PC-3 (cell line): ENCODE measurements at places on chromosomes 3 and 15. TPM values are rescaled to one million over a fixed set of nuclear protein-coding genes. Genes with fewer than 3 reads are reported as not detected.
A peak's percentile ranks its signal among the peaks of the same experiment; 100 is the strongest.

CKMT1A gene
- 1.7 and 4.4 TPM in 2 replicates for total RNA-seq

- DNase-seq: peak; percentile 88
Measured at GRCh38 chr3:187741403-187742350, 3.6 kb downstream of the BCL6 start.

DNA sequence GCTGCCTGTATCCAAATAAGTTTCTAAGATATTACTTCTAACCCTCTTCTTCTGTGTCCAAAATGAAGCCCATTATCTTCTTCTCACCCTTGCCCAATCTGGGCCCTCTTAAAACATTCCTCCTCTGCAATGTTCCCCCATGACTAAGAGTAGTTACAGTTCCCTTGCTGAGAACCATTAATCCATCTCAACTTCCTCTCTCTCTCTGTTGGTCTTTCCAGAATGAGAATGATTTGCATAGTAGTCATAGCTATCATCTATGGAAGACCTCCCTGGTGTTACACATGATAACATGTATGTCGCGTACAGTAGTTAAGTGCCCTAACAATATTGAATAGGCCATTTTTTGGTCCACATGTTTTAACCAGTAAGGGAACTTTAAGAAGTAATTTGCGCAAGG is 177.9 kb downstream of the ANXA2 start:
- DNase-seq: no peak

DNA sequence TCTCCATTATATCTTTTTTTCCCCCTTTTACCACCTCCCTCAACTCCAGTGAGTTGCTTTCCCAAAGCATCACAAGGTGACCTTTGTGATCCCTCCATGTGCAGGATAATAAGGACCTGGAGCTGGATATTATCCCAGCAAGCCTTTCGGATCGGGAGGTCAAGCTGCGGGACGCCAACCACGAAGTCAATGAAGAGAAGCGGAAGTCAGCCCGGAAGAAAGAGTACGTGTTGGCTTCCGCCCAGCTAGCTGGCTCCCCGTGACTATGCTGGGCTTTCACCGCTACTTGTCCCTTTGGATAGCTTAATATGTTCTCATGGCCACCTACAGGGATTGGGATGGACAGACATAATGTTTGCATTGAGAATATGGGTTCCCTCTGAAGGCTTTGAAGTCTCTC is 273.7 kb upstream of the UMPS start:
- no peak for DNase-seq

- DNase-seq: no peak
Measured at GRCh38 chr15:74782259-74783071, 585 bp downstream of the CSK start.

DNA sequence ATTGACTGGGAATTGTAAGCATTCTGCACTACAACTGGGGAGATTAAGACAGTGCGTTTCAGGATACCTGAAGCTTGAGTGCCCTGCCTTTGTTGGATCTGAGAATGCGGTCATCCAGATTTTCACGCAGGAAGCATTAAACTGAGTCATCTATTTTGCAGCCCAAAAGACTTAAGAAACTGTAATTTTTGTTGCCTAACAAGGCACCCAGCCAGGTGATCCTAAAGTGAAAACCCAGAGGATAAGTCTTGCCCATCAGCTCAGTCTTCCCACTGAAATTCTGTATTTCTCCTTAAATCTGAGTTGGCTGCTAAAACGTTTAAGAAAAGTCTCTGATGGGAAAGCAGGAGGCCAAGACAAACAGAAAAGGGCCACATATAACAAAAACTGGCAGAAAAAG is 242.5 kb upstream of the TMCO5A start:
- peak; percentile 29 for DNase-seq

HRG gene
- total RNA-seq: not detected in 2 replicates

FAM227B gene
- total RNA-seq: 0.98 and 1.6 TPM in 2 replicates

SELENOS gene
- total RNA-seq: 40.1 and 47.0 TPM in 2 replicates

- peak; percentile 62 for DNase-seq
Measured at GRCh38 chr3:57911593-57911992, 96.6 kb upstream of the FLNB start.

DNA sequence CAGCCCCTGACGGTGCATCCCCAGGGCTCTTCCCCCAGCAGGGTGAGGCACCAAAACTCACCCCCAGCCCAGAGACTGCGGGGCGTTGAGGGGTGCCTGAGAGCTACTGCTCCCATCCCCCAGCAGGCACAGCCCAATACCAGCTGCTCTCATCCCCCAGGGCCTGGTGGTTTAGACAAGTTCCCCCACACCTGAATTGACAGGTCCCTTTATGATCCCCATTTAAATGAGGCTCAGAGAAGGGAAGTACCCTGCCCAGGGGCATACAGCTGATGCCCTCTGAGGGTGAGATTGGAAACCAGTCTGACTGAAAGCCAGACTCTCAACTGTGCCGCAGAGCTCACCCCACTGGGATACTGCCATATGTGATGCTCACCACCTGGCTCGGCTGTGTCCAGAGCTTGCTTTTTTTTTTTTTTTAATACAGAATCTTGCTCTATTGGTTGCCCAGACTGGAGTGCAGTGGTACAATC is 20.1 kb downstream of the DUSP7 start:
- DNase-seq: no peak

GRCh38 chr15:81270781-81271491 is 53.0 kb downstream of the STARD5 start:
- DNase-seq: peak; percentile 31

- no peak for DNase-seq
Measured at GRCh38 chr3:112974178-112974517, 755 bp downstream of the CD200R1 start.

LRRC31 gene
- total RNA-seq: 0.04 TPM in 1 of 2 replicates, not detected in the other

- peak; percentile 82 for DNase-seq
Measured at GRCh38 chr15:38253351-38253781, 730 bp downstream of the SPRED1 start.

LNP1 gene
- total RNA-seq: 5.2 and 6.8 TPM in 2 replicates

DBR1 gene
- 10.0 and 14.0 TPM in 2 replicates for total RNA-seq

C3orf70 gene
- total RNA-seq: not detected in 2 replicates

- DNase-seq: no peak
Measured at GRCh38 chr3:181239441-181239840, 249.9 kb upstream of the DNAJC19 start.

UNC13C gene
- not detected in 2 replicates for total RNA-seq

DNA sequence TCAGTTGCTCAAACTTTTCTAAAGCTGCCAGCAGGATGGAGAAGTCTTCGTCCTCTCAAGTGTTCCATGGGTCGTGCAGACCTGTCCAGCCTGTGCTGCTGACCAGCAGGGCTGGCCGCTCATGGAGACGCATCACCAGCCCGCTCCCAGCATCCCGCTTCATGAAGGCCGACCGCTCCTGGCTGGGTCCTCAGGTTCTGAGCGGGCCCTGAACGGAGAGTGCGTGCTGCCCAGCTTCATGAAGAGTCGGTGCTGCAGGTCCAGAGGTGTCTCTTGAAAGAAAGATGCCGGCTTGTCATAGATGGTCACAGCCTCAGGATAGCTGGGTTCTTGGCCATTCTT is 75.8 kb upstream of the KCNAB1 start:
- no peak for DNase-seq

DNA sequence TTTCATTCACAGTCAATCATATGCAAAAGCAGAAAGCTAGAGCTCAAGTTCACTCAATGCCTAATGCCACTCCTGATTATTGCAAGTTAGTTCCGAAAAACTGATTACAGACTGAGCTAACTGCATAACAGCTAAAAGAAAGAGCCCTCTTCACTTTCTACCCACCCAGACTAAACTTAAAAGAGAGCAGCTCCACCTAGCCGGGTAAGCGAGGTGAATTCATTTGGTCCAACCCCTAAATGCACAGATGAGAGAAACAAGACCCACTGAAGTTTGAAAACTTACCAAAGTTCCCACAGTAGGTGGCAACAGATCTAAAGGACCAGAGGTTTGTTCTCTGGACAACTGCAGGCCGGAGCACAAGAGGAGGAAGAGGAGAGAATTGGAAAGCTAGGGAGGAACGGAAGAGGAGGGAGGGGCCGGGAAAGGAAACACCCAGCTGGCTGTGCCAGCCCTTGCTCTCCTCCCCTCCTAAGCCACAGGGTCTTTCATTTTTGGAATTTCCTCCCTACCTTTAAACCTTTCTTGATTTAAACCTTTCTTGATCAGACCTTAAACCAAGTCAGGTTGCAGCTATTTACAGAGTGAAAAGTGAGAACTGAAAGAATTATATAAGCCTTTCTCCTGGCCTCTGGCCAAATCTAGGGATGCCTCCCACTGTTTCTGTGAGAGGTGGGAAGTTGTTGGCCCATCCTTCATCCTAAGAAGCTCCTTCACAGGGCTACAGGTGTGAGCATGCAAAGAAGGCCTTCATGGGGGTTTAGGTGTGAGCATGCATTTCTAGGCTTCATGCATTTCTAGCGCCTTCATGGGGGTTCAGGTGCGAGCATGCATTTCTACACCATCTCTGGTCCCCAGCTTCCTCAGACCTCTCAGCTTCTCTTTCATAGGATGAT is 114.7 kb upstream of the LMOD3 start:
- no peak for DNase-seq

LOXL1 gene
- total RNA-seq: 224 and 249 TPM in 2 replicates

APOD gene
- 0.29 TPM in 1 of 2 replicates, not detected in the other for total RNA-seq

DNA sequence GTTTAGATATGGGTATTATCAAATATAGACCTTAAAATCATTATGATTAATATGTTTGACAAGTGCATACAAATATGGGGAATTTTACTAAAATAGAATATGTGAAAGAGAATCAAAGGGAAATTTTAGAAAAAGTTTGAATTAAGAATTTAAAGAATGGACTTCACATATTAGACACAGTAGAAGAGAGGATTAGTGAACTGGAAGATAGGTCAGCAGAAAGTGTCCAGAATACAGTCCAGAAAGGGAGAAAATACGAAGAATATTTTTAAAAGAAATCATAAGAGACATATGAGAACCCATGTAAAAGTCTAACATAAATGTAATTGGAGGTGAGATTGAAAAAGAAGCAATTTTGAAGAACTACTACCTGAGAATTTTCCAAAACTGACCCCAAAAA is 139.9 kb downstream of the DTWD1 start:
- DNase-seq: no peak

GRCh38 chr15:71112429-71112828 is 2.8 kb upstream of the THSD4 start:
- peak; percentile 72 for DNase-seq

- no peak for DNase-seq
Measured at GRCh38 chr15:52786436-52787122, 3.6 kb downstream of the ONECUT1 start.

TMEM40 gene
- 7.5 and 10.4 TPM in 2 replicates for total RNA-seq

DNA sequence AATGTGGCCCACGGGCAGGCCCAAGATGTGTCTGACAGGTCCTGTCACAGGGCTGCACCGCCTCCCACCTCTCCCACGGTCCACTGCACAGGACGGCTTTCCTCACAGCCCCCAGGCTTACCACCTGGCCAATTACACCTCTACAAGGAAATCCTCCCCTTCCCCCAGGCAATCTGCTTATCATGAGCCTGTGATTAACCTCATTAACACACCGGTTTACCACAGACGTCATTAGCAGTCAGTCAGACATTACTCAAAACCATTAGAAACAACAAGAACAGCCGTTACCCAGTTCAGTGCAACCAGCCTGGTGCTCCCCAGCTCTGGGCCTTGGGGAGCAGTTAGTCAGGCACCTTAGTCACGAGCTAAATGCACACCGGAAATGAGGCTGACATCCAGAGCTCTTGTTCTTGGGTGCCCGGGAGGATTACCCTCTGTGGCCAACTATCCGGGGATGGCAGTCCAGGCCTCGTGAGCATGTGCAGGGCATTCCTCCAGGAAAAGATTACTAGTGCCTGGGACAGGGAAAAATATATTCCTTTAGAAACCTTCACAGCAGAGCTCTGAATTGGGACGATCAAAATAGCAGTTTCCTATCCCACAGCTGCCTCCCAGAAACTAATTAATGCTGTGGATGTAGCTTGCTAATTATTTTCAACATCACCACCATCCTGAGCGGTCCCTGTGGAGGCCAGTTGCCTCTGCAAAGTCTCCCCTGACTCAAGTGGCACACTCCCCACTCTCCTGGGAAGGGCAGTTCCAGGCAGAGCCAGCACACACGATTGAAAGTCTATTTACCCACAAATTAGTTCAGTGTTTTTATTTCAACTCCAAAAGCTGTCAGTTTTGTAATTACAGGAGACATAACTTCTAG is 117.4 kb upstream of the ZBED2 start:
- DNase-seq: no peak

DNA sequence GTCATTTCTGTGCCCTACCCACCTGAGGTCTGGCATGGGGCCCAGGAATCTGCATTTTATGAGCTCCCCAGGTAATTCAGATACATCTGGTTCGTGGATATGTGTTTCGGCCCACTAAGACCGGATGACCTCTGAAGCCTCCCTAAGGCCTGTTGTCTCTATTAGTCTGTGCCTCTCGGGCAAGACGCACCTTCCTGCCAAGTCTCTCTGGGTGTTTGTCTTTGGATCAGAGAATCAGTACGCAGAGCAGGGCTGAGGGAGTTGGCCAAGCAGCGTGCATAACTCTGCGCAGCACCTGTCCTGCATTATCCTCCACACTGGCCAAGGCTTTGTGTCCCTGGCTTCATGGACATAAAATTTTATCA is 181.0 kb downstream of the THSD4 start:
- DNase-seq: peak; percentile 94

DNA sequence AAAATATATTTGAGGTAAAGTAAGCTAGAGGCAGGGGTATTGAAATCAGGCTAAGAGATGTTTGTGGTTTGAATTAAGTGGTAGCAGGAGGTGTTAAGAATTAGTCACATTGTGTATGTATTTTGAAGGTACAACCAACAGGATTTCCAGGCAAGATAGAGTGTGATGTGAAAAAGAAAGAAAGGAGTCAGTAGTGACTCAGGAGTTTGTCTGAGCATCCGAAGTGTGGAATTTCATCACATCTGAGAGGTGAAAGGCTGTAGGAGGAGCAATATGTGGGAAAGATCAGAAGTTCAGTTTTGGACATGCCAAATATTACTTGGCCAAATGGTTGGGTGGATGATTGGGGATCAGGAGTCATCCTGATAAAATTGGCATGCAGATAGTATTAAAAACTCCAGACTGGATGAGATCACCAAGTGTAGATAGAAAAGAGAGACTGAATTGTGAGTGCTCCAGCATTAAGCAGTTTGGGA is 32.1 kb upstream of the EBLN2 start:
- DNase-seq: peak; percentile 40

GRCh38 chr3:8987226-8987625 is 24.0 kb upstream of the RAD18 start:
- no peak for DNase-seq

DNA sequence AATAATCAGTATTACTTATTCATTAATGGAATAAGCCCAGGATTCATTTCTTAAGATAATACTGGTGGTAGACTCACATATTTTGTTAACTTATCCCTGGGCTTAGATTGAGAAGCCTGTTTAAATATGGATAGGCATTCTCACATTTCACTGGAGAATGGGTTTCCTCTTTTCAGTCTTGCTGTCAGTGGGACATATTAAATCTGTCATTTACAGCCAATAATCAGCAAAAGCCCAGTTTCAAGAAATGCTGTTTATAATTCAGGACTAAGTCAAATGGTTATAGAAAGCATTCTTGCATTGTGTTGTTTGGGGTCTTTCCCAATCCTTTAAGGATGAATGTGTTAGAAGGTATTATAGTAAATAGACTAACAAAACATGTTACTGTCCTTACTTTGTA is 143.7 kb upstream of the NAALADL2 start:
- no peak for DNase-seq

DNA sequence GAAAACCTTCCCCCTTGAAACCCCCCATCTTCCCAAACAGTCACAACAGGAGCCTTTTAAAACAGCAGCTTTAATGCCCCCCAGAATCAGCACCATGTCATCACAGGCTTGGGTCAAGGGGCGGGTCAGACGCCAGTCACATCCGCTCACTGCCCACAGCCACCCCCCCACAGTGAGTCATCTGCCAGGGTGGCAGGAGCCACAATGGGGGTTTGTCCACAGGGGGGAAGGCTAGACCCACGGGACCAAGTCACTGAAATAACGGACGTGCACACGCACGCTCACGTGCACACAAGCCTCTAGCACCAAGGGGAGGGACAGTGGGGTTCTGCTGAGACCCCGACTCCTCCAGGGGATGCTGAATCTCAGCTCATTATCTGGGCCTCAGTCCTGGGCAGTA is 441 bp upstream of the UCN2 start:
- peak; percentile 77 for DNase-seq
